A549 treated with dexamethasone at 1 μM for 4 hours (cell line): ENCODE measurements at places on chromosomes 1 and 21. TPM values are rescaled to one million over a fixed set of nuclear protein-coding genes. Genes with fewer than 3 reads are reported as not detected.

OR2L3 gene
- not detected in 5 replicates for total RNA-seq

GBP5 gene
- total RNA-seq = 0.01 to 0.08 TPM in 2 of 5 replicates, not detected in the others

HES5 gene
- total RNA-seq = not detected in 5 replicates

CD1B gene
- total RNA-seq = not detected in 5 replicates

ATP6V1G3 gene
- total RNA-seq = not detected in 5 replicates

MANEAL gene
- total RNA-seq = 20.6 to 26.6 TPM (median 26.3 TPM) in 5 replicates

FTCD gene
- total RNA-seq = 0.16 to 0.33 TPM (median 0.19 TPM) in 3 of 5 replicates, not detected in the others

MEX3A gene
- total RNA-seq = 0.76 to 2.6 TPM (median 1.7 TPM) in 5 replicates

GJC2 gene
- total RNA-seq = 0.14 to 0.47 TPM (median 0.27 TPM) in 5 replicates

TAL1 gene
- 0.01 to 0.05 TPM (median 0.02 TPM) in 4 of 5 replicates, not detected in the other for total RNA-seq

ST6GALNAC3 gene
- total RNA-seq = 0.21 to 1.1 TPM (median 0.64 TPM) in 5 replicates

S100A14 gene
- total RNA-seq = 0.21 to 0.50 TPM (median 0.35 TPM) in 5 replicates

TTF2 gene
- 17.8 to 25.1 TPM (median 22.1 TPM) in 5 replicates for total RNA-seq

COG2 gene
- total RNA-seq = 19.1 to 21.5 TPM (median 20.6 TPM) in 5 replicates

DMRTA2 gene
- 0.06 to 0.18 TPM (median 0.09 TPM) in 5 replicates for total RNA-seq

SPATA21 gene
- 0.04 to 0.12 TPM (median 0.04 TPM) in 3 of 5 replicates, not detected in the others for total RNA-seq

NR5A2 gene
- 2.2 to 4.3 TPM (median 3.9 TPM) in 5 replicates for total RNA-seq

CYP4X1 gene
- 0.04 to 0.08 TPM (median 0.05 TPM) in 3 of 5 replicates, not detected in the others for total RNA-seq

CD34 gene
- total RNA-seq = 0.02 to 0.05 TPM in 2 of 5 replicates, not detected in the others

FCRL2 gene
- total RNA-seq = not detected in 5 replicates

VAMP4 gene
- 3.4 to 5.3 TPM (median 4.5 TPM) in 5 replicates for total RNA-seq

SPRR4 gene
- not detected in 5 replicates for total RNA-seq

IGFN1 gene
- total RNA-seq = 0.35 to 0.67 TPM (median 0.44 TPM) in 5 replicates

FAM72D gene
- 5.1 to 6.7 TPM (median 5.8 TPM) in 5 replicates for total RNA-seq

CBR3 gene
- 9.7 to 10.5 TPM (median 10.4 TPM) in 5 replicates for total RNA-seq

NEK2 gene
- 35.7 to 45.1 TPM (median 43.0 TPM) in 5 replicates for total RNA-seq

OR10J5 gene
- not detected in 5 replicates for total RNA-seq

IGSF8 gene
- total RNA-seq = 5.7 to 9.9 TPM (median 8.8 TPM) in 5 replicates

NBPF4 gene
- total RNA-seq = 0.06 to 0.14 TPM (median 0.07 TPM) in 4 of 5 replicates, not detected in the other

FAM72B gene
- total RNA-seq = 5.5 to 7.2 TPM (median 6.6 TPM) in 5 replicates

TMEM82 gene
- 0.05 TPM in 1 of 5 replicates, not detected in the others for total RNA-seq

LCE1E gene
- total RNA-seq = not detected in 5 replicates

S100A5 gene
- 0.50 to 1.9 TPM (median 0.75 TPM) in 5 replicates for total RNA-seq

MSTO1 gene
- 34.9 to 42.4 TPM (median 39.8 TPM) in 5 replicates for total RNA-seq

ANKRD35 gene
- 0.04 to 0.07 TPM (median 0.06 TPM) in 5 replicates for total RNA-seq

TMEM200B gene
- total RNA-seq = 0.05 to 0.11 TPM (median 0.06 TPM) in 5 replicates
